Left hindlimb (tissue), 1 donor: ENCODE measurements at places on chromosomes 4 and X.
A peak's percentile ranks its signal among the peaks of the same experiment; 100 is the strongest.

DNA sequence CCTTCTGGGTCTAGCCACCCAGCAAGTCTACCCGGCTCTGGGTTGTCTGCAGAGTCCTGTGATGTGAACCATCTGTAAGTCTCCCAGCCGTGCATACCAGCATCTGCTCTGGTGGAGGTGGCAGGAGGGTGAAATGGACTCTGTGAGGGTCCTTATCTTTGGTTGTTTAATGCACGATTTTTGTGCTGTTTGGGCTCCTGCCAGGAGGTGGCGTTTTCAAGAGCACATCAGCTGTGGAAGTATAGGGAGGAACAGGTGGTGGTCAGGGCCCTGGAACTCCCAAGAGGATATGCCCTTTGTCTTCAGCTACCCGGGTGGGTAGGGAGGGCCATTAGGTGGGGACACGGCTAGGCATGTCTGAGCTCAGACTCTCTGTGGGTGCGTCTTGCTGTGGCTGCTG lies 66.5 kb upstream of the ZFP42 start:
- DNase-seq, result no peak

GRCh38 chr4:26076000-26076587 lies 162.1 kb downstream of the SMIM20 start:
- DNase-seq, result no peak

- DNase-seq, result no peak
These were observed 812.2 kb upstream of the CT83 start for GRCh38 chrX:117274965-117275364.

DNA sequence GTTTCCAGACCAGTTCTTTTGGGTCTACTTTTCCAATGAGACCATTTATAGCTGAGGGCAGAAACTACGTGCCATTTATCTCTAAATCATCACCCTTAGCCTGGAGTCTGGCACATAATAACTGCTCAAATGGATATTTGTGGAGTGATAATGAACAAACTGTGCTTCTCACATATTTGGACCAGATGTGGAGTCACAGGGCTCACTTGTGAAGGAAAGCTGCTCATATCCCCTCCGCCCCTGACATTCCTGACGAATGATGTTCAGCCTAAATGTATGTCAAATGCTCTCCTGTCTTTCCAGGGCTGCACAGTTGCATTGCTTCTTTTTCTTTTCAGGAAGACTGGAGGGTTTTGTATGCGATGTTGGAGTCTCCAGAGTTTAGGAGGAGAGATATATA lies 110.1 kb downstream of the GBA3 start:
- DNase-seq, result no peak

DNA sequence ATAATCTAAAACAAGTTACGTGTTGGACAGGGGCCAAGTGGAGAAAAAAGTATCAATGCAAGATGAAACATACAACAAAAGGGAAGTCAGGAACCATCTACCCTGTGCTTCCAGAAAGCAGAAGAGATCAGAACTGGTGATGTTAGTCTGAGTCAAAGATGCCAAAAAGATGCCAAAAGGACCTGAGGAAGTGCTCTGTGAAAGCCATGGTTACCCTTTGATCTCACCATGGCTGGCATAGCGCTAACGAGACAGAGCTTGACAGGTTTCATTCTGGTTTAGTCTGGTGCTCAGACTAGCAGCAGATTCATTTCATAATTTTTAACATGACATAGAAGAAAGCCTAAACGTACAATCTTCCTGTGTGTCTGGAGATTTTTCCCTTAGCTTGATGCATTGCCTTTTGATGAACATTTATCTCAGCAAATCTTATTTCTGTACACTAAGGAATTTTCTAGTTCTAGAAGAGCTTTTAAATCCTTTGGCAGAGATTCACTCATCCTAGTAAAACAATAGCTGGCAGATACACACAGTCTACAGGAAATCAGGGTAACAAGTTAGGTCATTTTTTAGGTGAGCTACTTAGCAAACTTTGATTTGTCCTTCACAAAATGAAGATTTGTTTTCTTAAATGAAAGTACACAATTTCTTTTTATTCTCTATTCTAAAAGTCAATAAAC lies 87.7 kb downstream of the COL25A1 start:
- no peak for DNase-seq

DNA sequence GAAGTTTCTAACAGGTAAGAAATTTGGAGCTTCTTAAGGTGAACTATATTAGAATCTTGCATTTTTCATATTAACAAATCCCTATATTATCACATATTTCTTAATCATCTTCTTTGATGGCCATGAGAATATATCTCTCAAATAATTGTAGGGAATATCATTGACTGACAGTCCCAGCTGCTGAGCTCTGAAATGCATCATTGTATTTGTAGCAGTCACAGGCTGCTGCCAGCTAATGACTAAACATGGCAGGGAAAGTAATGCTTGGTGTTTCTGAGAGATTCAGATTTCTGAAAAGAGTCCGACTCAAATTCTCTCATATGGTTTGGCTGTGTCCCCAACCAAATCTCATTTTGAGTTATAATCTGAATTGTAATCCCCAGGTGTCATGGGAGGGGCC lies 171.9 kb downstream of the TRAM1L1 start:
- no peak for DNase-seq

GRCh38 chr4:176619430-176619829 lies 173.3 kb downstream of the VEGFC start:
- DNase-seq, result no peak

DNA sequence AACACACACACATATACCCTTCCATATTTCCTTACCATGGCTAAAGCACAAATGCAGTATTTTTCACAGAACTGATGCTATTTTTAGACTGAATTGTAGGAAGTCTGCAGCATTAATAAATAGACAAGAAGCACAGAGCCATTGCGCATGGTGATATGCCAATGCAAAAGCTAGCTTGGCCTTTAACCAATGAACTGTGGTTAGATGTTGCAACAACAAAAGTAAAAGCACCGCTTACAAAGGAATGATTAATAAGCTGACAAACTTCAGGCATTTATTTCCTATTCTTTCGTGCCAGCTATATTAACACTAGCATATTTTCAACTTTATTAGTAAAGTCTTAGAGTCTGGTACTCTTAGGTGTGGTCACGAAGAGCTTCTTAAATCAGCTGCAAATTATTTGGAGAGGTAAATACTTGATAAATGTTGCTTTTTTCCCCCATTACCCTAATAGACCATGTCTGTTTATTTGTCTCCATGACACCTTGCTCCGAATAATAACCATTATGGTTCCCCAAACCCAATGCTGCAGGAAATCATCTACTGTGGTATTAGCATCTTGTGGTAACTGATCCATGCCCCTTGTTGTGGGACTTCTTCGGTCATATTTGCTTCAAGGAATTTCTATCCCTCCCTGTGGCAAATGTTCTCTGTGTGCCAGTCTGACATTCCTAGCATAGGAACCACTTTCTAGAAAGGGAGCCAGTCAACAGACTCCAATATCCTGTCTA lies 306.1 kb upstream of the TAPT1 start:
- DNase-seq, result no peak

DNA sequence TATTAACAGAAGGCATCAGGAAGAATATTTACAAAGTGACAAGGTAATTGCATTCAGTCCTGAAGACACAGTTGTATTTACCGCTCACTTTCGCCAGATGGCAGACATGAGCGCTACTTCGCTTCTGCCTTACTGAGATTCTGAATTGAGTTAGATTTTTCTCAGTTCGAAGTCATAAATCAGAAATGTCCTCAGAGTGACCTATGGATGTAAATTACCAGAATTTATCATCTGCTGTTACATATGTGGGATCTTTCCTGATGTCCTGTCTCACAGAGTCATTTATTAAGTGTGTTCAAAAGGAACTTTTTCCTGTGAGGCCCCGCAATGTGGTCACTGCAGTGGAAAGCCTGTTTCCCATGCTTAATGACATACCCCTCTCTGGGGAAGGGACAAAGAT lies 97.3 kb upstream of the DCLK2 start:
- DNase-seq, result peak; percentile 43

- DNase-seq, result no peak
These were observed 637.6 kb upstream of the GNPDA2 start for GRCh38 chr4:45363931-45364330.

DNA sequence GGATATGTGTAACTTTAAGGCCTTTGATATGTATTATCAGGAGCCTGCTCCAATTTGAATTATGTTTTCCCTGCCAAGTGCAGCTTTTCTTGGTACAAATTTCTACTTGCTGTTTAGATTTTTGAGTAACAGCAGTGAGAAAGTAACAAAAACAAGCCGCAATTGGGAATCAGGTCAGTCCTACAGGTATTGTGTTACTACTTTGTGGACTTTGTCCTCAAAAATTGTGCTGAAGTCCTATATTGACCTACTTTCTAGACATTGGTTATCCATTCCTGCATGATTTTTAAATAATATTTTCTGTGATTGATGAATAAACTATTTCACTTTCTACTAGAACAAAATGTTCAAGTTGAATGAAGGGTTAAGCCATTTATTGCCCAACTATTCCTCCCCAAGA lies 5.7 kb downstream of the CDKN2AIP start:
- DNase-seq, result no peak

- DNase-seq, result no peak
These were observed 20.4 kb upstream of the TBC1D14 start for GRCh38 chr4:6889101-6889735.
